ENCODE measurements at places on chromosomes 7 and 10.

- DNase-seq: no peak
These were observed 37.4 kb downstream of the DNAJC9 start for GRCh38 chr10:73209705-73210104.

GRCh38 chr7:111266613-111267012 lies 175.7 kb downstream of the LRRN3 start:
- DNase-seq: no peak

- no peak for DNase-seq
These were observed 144.5 kb downstream of the RNF216 start for GRCh38 chr7:5636914-5637313.

DNA sequence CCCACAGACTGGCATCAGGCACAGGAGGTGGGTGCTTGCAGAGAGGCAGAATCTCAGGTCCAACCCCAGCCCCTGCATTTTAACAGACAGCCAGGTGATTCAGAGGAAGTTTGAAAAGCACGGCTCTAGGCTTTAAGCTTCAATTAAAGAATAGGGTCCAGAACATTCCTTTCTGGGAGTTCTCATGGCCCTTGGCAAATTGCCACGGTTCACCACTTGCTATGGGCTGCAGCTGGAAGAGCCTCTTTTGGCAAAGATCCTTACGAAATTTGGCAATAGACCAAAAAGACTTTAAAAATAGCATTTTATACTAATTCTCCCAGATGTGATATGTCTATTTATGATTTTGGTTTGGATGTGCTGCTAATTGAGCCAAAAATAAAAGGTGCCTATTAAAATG lies 148.1 kb downstream of the ITGA8 start:
- DNase-seq: no peak

DNA sequence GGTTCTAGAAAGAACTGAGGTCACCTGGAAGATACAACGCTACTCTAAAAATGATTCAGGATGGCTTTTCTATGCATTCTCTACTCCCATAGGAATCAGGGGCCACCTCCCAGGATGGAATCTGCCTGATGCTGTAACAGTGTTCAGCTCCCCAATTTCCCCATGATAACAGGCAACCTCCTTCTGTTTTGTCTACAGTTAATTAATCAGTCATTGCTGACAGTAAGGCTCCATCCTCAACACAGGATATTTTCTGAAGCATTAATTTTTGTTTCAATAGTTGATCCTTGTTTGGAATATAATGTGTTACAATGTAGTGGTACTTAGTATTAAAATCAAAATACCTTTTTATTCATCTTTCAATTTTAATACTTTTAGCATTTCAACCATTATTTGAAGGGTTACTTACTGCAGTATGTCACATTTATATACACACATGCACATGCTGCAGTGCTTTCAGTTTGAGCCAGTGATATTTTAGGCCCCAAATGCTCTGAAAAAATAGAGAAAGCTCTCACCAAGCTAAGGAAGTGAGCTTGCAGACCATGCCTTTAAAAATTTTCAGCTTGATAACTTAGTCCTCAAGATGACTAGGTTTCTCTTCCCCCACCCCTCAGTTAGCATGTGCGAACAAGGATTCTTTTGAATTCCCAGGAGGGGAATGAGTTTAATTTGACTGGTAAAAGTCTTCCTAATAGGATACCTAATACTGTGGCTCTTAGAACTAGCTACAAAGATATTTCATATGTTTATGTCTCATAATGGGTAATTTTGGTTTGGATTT lies 592 bp upstream of the PIK3CG start:
- DNase-seq: no peak

- no peak for DNase-seq
These were observed 266.9 kb downstream of the USP6NL start for GRCh38 chr10:11344550-11344949.

DNA sequence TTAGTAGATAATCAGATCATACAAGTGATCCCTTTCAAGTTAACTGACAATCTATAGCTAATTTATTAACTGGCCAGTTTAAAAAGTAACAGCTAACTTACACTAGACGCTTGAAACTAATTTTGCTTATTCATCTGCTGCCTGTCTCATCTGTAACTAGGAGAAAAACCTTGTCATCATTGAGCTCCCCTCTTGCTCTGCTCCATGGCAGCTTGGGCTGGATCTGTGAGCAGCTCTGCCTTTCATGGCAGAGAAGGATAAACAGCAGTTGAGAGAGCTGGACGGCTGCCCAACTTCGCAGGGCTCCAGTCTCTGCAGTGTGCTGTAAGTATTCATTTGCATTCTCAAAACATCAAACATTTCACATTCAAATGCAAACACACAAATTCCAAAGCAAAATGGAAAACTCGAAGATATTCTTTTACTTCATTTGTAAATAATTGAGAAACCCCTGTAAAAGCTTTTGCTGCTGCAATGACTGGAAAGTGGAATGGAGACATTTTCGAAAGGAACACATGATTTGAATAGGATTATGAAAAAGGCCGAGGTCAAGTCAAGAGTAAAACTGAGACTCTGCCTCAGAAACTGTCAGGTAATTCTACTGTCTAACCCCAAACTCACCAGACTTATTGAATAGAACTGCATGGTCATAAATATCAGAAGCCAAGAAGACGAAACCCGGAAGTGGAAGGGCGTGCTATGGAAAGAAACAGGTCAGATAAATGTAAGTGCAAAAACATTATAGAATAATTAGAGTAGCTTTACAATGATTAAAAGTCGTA lies 17.6 kb downstream of the SLC35B4 start:
- DNase-seq: no peak

GRCh38 chr7:13069841-13070240 lies 382.4 kb downstream of the ARL4A start:
- no peak for DNase-seq

DNA sequence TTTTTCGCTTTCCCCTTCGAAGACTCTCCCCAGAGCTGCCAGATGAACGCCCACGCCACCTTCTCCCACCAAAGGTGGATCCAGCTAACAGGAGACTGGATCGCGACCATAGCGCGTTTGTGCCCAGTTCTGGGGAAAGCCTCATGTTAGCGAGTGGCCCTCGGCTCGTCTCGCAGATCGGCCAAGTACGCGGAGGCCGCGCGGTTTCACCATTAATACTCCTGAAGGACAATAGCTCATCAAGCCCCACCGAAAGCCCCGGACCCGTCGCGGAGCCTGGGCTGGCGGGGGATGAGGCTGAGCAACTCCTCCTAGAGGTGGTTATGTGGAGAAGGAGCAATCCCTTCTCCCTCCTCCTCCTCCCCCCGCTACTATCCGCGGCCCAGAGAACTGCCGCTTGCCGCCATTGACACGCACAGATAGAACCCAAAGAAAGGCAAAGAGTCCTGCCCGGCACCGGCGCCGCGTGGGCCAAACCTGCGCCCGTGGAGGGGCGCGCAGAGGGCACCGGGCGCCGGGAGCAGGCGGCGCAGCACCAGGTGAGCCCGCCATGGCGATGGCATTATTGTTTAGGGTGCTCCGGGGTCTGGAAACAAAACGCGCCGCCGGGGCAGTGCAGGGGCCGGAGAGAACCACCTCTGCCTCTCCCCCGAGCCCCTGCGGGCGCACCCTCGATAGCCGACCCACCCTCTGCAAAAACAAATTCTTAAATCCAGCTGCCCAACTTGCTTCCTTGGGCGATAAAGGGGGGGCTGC lies at the start of gene MACROH2A2:
TSS of gene MACROH2A2 (plus strand) at position 385 of the 756 bp plus-strand sequence. CDS start 22,813 bp downstream, outside the sequence.
- peak; percentile 47 for DNase-seq

DNA sequence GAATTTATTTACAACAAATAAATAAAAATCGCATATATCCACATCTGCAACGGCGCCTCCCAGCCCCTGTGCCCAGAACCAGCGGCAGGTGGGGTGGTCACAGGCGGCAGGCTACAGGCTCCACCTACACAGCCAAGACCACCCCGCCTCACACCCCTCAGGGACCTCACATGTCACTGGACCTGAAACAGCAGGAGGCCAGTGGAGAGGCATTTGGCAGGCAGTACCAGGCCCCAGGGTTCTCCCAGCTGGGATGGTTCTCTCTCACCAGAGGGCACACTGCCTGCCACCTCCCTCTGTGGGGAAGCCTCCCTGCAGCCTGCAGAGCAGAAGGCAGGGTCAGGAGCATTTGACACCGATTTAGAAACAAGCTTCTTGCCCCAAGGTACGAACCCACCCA lies 81.5 kb downstream of the MAD1L1 start:
- DNase-seq: no peak

- no peak for DNase-seq
These were observed 57.1 kb downstream of the RELN start for GRCh38 chr7:103932389-103932788.

- no peak for DNase-seq
These were observed 49.0 kb upstream of the CALD1 start for GRCh38 chr7:134730411-134730829.

DNA sequence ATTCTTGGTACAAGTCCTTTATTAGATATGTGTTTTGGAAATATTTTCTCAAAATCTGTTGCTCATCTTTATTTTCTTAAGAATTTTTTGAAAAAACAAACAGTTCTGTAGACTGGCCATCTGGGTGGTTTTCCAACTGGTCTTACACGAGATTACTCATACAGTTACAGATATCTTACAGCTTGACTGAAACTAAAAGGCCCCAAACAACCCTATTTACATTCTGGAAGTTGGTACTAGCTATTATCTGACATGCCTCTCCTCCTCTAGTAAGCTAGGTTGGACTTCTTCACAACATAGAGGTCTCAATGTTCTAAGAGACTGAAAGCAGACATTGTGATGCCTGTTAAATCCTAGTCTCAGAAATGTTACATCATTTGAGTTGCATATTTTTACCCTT lies 52.0 kb downstream of the ZNF22 start:
- no peak for DNase-seq

DNA sequence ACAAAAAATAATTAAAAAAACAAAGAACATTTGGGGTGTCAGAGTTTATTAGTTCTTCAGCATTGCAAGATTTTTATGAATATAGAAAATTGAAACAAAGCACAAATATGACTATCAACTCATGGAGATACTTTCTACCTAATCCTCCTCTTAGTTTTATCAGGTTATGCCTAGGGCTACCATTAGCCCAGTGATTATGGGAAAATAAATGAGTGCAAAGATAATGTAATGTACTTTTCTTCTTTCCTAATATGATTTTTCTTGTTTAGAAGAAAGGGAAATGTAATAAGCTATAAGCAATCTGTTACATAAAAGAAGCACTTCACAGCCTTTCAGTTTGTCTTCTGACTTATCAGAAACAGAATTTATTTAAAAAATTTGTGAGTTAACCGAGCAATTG lies 676.8 kb downstream of the SORCS1 start:
- DNase-seq: no peak

DNA sequence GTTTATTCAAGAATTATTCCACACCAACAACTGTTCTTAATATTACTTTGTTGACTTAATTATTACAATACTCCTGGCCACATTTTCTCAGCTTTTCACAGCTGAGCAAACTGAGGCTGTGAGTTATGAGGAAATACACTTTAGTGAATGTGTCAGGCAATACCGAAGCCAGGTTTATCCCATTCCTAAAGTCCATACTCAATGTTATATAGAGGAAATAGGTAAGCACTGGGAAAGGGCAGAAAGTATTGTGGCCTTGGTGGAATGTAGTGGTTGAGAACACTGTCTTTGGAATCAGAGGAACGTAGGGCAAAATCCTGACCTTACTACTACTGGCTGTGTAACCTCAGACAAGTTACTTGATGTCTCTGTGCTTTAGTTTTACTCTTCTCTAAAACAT lies 110.8 kb downstream of the CD36 start:
- no peak for DNase-seq

DNA sequence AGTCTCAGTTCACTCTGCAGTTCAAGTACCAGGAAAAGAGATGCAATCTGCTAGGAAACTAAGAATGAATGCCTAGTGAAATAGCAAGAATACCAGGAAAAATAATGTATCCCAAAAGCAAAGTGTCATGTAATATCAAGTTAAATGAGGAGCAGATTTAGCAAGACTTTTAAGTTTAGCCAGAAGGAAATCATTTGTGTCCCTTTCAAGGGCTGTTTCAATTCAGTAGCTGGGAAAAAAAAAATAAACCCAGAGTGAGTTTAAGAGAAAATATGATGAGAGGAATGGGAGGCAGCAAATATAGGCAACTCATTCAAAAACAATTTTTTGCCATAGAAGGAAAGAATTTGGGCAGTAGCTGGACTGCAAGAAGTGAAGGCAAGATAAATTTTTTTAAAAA lies 135.8 kb downstream of the DGKB start:
- DNase-seq: no peak

DNA sequence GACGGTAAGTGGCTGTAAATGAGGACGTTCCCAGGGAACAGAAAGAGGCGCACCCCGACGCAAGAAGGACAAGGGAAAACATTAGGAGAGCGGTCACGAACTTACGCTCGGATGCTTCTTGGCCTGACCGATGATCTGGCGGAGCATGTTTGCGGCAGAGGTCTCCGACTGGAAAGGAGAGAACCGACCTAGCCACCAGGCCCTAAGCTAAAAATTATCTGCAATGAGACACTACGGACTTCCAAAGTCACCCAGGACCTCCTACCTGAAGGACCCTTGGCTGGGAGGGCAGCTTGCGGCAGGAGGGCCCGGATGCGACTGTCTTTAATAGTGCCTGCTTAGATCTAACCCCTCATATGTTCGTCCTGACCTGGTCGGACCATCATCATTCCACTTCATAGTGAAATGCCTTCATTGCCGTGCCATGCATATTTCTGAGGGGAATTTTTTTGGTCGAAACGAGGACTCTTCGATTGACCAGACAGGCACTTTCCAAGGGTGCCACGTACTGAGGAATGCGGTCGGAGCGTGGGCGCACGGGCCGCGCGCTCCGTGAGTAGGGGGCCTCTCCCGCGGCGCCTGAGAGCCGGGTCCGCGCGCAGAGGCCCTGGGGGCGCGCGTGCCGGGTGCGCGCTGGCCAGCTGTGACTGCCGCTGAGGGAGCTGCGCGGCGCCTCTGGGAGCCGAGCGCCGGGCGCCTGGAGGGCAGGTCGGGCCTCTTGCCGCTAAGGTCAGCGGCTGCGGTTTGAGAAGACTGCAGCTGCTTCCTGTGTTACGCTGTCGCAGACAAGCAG lies 33.6 kb upstream of the PHF14 start:
- DNase-seq: peak; percentile 90

- DNase-seq: no peak
These were observed 361.5 kb upstream of the MBL2 start for GRCh38 chr10:53134050-53134449.

DNA sequence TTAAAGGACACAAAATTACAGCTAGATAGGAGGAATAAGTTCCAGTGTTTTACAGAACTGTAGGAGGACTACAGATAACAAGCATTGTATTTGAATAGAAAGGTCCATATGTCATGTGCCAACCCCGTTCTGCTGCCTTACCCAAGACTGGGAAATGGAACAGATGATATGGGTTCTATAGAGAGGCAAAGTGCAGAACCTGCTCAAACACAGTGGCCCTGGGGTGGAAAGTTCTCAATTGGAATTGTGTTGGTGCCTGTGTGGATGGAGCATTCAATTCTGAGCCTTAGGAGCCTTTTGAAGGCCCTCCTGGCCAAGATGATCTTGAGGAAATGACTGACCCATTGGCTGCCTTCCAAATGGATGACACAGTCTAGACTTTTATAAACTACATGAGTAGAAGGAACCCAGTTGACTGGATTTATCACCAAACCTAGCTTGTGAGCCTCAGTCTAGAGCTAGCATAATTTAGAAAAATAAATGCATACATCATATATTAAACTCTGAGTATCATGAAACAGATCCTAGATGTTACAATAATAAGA lies 4.1 kb upstream of the PRSS1 start:
- no peak for DNase-seq
